Aorta (tissue), 5 donors: ENCODE measurements at places on chromosomes 5 and 9.

- DNase-seq: no peak
Observed at GRCh38 chr5:17737092-17737491, 102.8 kb downstream of the TAF11L14 start.

GRCh38 chr9:70971723-70972122 lies 149.7 kb downstream of the TRPM3 start:
- DNase-seq: no peak

GRCh38 chr5:13357929-13358328 lies 586.6 kb downstream of the DNAH5 start:
- DNase-seq: no peak

GRCh38 chr5:168844922-168845296 lies 265.7 kb upstream of the PANK3 start:
- no peak for DNase-seq

GRCh38 chr5:57862471-57862911 lies 379.9 kb upstream of the ACTBL2 start:
- DNase-seq: no peak
